ENCODE measurements at places on chromosomes 1 and 21.
A peak's percentile ranks its signal among the peaks of the same experiment; 100 is the strongest.

- peak; percentile 94 for DNase-seq
Observed at GRCh38 chr21:43646550-43647260, 12.6 kb downstream of the HSF2BP start.

DNA sequence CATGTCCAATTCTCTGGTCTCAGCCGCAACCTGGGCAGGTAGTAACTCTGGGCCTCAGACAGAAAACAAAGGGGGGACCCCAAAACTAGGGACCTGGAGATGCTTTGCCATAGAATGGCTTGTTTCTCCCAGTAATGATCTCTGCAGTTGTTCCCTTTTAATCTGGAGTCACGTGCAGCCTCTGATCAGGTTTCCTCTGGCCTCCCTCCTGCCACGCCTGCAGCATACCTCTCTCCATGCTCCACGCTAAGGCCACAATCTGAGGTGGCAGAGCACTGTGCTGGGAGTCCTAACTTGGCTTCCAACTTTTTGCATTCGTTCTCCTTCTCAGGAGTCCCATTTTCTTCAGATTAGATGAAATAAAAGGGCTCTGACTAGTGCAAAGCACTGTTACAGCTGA, 1.9 kb downstream of the PABPC4 start:
- DNase-seq = no peak

- DNase-seq = no peak
Observed at GRCh38 chr1:94951046-94951445, 24.1 kb upstream of the CNN3 start.

DNA sequence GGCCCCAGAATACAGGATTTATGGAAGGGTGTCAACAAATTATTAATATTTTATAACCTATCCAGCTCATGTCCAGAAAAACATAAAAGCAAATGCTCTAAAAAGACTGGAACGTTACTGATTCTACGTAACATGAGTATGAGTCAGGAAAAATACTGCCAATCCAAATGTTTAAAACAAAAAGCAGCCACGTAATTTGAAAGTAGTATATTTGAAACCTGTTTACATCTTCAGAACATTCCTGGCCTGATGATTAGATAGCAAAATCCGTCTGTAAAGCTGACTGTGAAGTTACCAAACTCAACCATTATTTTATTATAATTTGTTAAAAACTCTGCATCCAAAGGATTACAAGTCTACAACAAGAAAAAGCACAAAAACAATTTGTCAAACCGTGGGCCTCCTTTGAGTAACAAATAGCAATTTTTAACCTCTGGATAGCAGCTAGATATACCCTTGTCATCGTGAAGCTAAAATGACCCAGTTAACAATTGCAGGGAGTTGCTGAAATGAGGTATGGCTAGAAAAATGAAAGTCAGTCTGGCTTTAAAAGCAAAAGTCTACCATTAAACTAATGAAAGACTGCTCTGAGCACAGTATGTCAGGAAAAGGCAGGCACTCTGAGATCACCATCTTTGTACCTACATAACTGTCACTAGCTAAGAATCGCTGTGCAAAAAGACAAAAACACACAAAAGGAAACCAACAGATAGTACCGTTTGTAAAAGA, 1.2 kb downstream of the UBR4 start:
- no peak for DNase-seq

DNA sequence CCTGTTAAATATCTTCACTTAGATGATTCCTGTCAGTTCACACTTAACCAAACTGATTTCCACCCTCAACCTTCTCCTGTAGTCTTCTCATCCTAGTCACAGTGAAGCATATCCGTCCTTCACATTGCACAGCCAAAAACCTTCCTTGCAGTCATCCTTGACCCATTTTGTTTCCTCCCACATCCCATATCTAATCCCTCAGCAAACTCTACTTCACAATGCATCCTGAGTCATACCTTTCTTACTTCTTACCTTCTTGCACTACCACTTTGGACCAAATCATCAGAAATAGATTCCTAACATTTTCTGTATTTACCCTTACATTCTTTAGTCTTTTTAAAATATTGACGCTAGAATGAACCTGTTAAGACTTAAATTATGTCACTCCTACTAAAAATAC, 86.9 kb downstream of the OLFML2B start:
- DNase-seq = no peak

DNA sequence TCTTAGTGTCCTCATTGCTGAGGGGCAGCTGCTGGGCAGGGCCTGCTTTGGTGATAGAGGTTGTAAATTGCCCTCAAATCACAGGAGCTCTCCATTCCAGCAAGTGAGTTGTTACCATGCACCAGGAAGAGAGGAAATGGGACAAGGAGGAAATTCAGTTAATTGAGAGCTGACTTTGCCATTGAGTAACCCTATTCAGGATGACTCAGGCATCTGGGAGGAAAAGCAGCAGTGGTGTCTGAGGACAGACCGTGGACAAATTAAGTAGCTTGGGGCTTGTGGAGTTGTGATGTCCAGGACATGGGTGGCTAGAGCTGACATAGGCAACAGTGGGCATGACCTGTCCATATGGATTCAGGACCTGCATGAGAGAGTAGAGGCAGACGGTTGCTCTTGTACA, 5.9 kb downstream of the ARHGEF10L start:
- DNase-seq = no peak
